ENCODE measurements at places on chromosomes 3 and 15.

DNA sequence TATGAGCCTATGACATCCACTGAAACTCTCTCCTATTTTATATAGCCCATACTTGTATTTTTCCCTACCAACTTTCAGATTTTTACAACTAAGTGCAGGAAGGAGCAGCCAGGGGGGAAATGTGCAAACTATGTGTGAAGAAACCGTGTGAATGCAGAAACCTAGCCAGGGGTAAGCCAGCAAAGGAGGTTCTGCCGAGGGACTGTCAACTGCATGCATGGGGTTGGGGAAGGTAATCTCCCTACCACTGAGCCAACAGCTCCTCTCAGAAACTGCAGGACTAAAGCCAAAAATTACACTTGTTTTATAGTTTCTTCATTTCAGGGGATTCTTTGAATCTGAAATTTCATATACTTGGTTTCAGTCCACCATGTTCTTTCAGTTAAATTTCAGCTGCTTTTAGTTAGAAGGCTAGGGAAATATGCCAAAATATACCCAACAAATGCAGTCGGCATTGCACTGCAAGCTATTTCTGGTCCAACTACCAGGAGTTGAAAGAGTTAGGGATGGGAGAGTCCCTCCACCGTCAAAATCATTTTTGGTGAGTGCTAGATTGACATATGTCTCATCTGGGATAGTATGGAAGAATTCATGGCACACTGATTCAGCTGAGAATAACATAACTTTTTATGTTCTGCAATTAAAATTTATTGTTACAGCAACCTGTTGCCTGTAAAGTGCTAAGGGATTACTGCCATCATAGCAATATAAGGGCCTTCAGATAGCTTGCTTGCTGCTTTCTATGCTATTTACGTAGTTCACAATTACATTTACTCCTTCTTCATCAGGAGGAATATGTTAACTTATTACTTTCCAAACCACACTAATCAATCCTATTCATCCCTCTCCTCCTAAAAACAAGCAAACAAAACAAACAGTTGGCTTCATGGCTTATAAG, 904.2 kb downstream of the ROBO1 start:
- DNase-seq: no peak

DNA sequence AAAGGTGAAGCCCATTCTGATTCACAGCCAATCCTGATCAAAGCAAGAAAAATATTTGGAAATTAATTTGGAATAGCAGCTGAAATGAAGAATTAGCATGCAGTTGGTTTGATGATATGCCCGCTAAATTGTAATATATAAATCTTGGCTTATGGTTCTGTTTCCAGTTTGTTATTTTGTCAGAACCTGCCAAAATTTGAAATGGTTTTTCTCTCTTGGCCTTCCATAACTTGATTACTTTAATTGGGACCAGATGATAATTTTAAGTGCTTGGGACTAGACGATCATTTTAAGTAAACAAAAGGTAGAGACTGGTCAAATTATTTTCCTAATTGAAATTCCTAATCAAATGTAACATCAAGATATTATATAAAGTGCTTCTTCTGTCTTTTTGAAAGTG, 842.4 kb downstream of the TBL1XR1 start:
- DNase-seq: no peak

- no peak for DNase-seq
These were observed 16.9 kb downstream of the ICE2 start for GRCh38 chr15:60462027-60462426.

GRCh38 chr3:32467333-32468070, 35.1 kb downstream of the CMTM6 start:
- DNase-seq: peak; percentile 69

DNA sequence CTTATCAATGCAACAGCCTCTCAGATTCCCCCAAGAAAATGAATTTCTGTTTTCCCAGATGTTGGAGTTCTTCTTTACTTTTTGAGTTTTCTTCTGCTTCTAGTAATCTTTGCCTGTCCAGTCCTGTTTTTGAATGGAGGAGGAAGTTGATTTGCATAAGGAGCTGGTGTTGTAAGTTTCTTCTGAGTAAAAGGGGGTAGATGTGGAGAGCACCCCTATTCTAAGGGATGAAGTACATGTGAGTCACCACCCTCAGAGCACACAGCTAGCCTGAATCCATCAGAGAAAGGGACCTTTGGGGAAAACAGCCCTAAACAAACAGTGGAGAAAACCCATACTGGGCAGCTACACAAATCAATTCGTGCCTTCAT, 34.5 kb downstream of the ACAA1 start:
- DNase-seq: no peak

All from activated CD8-positive, alpha-beta T cell treated with anti-CD3 and anti-CD28 coated beads for 36 hours (primary cell).